GM13976 (cell line): ENCODE measurements at places on chromosomes 5 and 9.

- DNase-seq = no peak
Observed at GRCh38 chr5:61467766-61468482, 135.9 kb downstream of the ZSWIM6 start.

GRCh38 chr5:61346511-61346910, 14.5 kb downstream of the ZSWIM6 start:
- DNase-seq = no peak

DNA sequence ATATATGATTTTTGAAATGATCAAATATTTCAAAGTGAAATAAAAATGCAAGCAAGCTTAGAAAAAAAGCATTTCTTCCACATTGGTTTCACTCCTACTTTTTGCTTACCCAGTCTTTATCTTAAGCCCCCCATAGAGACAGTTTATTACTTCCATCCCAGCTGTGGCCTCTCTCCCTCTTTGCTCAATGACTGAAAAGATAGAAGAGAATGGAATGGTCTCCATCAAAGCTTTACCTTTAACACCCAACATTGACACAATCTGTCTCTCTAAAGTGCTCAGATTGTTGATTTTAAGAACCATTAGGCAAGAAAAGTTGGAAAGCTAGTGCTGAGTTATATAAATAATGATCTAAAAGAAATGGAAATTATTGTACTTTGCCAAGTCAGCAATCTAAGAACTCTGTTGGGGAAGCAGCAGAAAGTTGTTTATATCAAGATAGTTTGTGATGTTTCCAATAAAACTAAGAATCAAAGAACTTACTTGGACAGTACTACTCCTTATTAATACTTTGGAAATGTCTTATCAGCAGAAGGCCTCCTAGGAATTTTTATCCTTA, 277.5 kb upstream of the NREP start:
- no peak for DNase-seq

DNA sequence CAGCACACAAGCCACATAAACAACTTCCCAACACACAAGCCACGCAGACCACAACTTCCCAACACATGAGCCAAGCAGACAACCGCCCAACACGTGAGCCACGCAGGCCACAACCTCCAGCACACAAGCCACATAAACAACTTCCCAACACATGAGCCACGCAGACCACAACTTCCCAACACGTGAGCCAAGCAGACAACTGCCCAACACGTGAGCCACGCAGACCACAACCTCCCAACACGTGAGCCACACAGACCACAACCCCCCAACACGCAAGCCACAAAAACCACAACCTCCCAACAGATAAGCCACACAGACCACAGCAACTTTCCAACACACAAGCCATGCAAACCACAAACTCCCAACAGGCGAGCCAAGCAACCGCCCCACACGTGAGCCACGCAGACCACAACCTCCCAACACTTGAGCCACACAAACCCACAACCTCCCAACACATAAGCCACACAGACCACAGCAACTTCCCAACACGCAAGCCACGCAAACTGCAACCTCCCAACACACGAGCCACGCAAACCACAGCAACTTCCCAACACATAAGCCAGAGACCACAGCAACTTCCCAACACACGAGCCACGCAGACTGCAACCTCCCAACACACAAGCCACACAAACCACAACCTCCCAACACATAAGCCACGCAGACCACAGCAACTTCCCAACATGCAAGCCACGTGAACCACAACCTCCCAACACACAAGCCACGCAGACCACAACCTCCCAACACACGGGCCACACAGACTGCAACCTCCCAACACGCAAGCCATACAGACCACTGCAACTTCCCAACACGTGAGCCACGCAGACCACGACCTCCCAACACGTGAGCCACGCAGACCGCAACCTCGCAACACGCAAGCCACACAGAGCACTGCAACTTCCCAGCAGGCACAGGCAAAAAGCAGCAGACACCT, 10.1 kb downstream of the BRD9 start:
- no peak for DNase-seq

GRCh38 chr5:10331341-10331796, 22.1 kb upstream of the MARCHF6 start:
- DNase-seq = no peak

GRCh38 chr5:40682154-40683017, 2.7 kb downstream of the PTGER4 start:
- no peak for DNase-seq

DNA sequence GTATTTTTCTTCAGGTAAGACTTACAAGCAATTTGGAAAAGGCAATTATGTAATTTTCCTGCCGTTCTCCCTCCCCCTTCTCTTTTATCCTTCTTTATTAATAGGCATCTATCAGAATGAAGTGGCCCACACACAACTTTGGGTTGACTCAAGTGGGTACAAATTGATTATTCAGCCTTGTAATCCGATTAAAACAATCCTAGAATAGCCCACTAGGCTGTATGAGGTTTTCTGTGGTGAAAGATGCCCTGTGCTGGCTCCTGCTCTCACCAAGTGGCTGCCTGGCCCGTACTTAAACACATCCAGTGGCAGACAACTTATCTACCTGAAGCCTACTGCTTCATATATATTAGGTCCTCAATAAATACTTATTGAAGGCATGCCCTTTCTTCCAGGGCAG, 177.3 kb upstream of the C9orf72 start:
- no peak for DNase-seq

- DNase-seq = no peak
Observed at GRCh38 chr5:27020973-27021372, 17.4 kb downstream of the CDH9 start.

- DNase-seq = peak; percentile 32
Observed at GRCh38 chr5:136133222-136133921, 727 bp downstream of the SMAD5 start.

GRCh38 chr5:172283862-172284610, 472 bp upstream of the UBTD2 start:
- peak; percentile 96 for DNase-seq

DNA sequence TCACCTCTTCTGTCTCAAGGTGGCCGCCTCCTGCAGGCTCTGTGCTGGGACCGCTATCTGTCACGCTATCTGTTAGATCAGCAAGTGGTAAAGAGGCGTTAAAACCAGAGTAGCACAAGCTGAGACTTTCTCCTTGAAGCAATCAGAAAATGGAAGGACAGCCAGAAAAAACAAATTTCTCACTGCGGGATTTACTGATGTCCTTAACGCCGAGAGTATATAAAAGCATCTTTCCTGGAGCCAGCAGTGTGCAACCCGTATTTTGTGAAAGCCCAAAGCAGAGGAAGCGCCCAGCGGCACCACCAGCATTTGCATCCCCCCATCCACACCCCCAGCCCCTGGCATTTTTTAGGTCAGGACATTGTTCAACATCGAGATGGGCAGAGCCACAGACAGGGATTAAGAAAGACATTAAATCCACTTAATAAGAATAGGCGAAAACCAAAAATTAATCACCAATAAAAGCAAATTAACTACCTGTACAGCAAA, 48.6 kb downstream of the DUSP1 start:
- DNase-seq = no peak

- no peak for DNase-seq
Observed at GRCh38 chr9:134101623-134102149, 33.9 kb upstream of the BRD3 start.

DNA sequence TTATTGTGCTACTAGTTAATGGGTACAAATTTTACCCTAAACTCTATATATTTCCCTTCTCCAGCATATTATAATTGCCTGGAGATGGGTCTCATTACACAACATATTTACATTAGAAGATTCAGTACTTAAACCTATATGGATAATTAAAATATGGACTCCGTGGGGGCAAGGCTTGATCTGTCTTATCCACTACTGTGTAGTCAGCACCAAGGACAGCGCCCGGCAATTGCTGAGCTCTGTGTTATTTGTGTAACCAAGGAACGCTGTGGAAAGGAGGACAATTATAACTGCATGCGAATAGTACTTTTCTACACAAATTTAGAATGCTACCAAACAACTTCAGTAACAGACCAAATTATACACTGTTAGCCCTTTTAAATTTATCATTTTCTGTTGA, 77.7 kb downstream of the DNAH5 start:
- no peak for DNase-seq

DNA sequence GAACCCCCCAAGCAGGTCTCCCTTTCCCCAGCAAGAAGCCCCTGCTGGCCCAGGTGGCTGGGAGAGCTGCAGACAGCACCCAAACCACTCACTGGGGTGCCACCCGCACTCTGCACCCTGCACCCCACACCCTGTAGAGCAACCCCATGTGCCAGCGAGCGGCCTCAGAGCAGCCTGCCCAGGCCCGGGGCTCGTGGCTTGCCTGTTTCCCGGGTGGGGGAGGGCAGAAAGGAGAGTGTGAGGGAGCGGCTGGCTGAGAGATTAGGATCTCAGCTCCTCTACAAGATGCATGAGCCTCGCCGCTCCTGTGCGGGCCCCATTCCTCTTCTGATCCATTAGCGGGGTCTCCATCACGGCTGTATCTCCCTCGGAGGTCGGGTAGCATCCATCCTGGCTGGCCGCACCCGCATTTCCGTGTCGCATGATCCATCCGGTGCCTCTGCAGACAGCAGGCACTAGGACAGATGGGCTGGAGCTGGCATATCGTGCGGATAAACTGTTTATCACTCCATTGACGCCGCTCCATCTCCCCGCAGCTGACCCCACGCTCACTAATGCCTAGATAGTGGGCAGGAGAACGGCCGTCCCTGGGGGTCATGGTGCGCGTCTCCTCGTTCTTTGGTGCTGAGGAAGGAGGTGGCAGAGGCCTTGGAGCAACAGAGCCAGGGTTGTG, 54.4 kb downstream of the MRPL36 start:
- no peak for DNase-seq

DNA sequence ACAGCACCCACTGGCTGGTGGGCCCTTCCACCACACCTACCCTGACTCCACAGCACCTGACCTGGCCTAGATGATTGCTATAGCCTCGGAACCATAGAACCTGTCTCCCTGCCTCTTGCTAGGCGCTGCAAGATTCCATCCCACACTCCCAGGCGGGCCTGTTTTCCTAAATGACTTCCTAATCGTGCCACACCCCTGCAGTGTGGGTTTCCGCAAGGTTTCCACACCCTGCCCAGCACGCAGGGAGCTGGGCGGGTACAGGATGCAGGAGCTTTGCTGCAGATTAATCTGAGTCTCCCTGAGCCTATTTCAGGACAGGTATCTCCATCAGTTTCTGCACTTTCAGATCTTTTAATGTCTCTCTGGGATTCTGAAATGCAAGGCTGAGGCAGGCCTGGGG, 62.9 kb downstream of the SHB start:
- no peak for DNase-seq

- DNase-seq = no peak
Observed at GRCh38 chr9:123089790-123090189, 56.3 kb downstream of the GPR21 start.

DNA sequence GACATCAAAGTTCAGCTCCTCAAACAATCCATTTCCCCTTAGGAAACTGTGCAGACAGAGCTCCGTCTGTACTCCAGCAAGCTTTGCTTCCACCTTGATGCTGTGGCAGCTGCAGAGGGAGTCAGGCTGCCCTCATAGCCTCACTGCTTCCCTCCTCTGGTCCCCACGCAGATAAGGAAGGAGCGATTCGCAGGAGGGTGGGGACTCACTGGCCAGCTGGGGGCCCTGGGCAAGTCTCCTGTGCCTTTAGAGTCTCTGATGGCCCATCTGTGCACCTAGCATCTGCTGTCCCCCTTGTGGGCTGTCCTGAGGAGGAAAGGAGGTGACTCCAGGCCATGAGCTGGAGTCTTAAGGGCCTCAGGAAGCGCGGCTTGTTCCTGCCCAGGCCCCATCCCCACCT, 121.5 kb downstream of the ENTREP1 start:
- no peak for DNase-seq

GRCh38 chr5:60668686-60669304, 31.2 kb downstream of the DEPDC1B start:
- DNase-seq = peak; percentile 37

DNA sequence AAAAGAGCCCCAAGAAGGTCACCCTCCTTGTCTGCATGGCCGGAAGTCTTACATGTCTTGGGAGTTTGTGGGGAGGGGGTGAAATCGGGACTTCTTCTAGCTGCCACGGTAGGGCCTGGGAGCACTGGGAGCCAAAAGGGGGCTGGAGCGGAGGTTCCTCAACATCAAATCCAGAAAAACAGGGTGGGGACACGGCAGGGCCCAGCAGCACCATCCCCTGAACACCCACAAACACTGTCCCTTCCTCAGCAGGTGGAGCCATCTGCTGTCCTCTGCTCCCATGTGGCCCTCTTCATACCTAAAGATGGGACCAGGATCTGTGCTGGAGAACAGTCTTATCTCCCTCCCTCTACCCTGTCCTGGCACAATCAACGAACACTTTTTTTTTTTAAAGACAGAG, 2.7 kb downstream of the TERT start:
- DNase-seq = no peak

GRCh38 chr9:131616983-131617604, 71.8 kb downstream of the PRRT1B start:
- DNase-seq = no peak

- DNase-seq = no peak
Observed at GRCh38 chr5:179437341-179438001, 92.2 kb upstream of the ADAMTS2 start.

DNA sequence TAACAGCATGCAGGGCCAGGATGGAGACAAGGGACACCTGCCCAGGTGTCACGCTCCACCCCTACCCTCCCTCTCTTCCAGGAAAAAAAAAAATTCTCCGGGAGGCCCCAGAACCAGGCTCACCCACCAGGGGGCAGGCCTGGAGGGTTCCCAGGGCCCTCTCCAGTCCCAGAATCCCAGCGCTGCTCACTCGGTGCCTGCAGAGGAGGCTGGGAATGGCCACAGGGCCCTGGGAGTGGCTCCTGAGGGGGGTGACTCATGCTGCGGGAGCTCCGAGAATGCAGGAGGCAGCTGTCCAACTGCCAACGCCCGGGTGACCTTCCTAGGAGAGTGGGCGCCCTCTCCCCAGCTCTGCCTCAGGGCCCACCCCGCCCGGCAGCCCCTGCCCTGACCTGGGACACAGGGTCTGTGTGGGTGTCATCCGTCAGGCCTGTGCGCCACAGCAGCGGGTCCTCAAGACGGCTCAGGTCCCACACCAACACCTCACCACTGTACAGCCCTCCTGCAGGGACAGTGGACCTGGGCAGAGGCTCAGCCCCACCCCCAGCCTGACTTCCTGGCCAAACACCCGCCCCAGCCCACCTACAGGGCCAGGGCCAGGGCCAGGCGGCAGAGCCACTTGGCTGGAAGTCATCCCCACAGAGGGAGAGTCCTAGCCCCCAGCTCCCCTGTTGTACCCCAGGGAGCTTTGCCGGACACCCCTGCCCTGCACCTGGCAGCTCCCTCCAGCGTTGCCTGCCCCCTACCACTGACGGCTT, 21.2 kb downstream of the DYNC2I2 start:
- DNase-seq = peak; percentile 28

DNA sequence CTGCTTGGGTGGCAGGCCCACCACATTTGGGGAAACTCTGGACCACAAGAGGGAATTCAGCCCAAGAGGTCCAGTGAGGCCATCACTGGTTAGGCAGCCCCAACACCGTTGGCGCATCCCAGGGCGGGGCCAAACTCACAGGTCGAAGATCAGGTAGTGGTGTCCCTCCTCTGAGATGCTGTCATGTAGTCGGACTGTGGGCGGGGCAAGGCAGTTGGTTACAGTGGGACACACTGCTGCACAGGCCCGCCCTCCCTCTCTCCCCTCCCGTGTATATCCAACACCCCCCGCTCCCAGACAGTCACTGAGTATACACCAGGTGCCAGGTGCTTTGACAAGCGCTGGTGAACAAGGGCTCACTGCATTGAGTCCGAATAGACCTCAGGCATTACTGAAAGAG, 32.1 kb downstream of the CAMK2A start:
- no peak for DNase-seq
